EL (cell line): ENCODE measurements at places on chromosomes 1 and 21.
A peak's percentile ranks its signal among the peaks of the same experiment; 100 is the strongest.

DNA sequence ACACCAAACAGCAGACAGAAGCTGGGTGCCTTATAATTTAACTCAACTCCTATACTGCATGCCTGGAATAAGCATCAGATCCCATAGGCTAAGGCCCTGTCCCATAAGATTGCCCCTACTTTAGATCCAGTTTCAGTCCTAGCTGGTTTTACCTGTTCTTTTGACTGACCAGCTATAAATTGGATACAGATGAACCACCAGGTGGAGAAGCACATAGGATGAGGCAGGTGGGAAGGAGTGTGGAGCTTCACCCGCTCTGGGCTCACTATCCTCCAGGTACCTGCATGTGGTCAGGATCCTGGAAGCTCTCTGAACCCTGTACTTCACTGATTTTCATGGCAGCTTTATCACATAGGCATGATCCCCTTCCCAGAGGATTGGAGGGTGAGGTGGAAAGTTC is 51.3 kb downstream of the MAST2 start:
- DNase-seq = no peak

- peak; percentile 17 for DNase-seq
Observed at GRCh38 chr1:119617751-119618691, 30.0 kb downstream of the ZNF697 start.

GRCh38 chr21:14864211-14865021 is 200.4 kb downstream of the NRIP1 start:
- peak; percentile 80 for DNase-seq

DNA sequence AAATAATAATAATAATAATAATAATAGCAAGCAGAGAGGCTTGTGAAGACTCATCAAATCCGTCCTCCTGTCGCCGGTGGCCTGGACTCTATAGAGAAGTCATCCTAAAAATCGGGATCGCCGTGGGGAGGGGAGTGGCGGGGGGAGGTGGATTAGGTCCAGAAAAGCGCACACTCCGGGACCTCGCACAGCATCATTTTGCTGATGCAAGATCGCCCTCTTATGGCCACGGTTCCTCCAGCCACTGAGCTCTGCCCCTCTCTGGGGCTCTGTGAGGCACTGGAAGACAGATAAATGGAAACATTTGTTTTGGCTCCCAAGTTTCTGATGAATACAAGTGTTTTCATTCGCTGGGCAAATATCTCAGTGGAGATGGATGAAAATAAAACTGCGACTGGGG is 612.0 kb downstream of the MATN1 start:
- DNase-seq = peak; percentile 34

GRCh38 chr1:196779093-196779492 is 4.5 kb downstream of the CFHR3 start:
- no peak for DNase-seq

DNA sequence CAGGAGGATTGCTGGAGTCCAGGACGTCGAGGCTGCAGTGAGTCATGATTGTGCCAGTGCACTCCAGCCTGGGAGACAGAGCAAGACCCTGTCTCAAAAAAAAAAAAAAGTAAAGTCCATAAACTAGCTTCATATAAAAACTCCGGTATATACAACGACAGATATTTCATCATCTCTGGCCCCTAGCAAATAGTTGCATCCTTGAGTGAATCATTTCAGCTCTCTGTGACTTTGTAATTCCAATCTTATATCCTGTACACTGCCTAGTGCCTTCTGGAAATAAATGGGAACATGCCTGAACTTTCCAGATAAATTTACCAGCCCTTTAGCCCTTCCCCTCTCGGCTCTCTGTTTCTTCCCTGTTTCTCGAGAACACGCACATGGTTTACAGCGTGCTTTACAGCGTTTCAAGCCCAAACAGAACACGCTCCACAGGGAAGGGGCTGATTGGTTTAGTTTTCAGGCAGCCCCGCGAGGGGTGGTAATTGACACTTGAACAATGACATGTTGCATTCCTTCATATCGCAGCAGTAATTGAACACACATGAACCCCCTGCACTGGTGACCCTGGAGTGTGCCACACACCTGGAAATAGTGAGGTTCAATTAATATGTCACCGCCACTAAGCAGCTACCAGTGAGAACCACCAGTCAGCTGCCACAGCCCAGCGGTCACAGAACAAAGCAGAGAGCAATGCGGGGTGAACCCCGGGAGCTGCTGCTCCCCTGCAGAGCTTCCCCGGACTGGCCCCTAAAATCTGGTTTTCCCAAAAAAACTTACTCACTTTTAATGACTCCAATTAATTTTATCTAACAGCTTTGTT is 35.7 kb upstream of the SIM2 start:
- DNase-seq = peak; percentile 44

DNA sequence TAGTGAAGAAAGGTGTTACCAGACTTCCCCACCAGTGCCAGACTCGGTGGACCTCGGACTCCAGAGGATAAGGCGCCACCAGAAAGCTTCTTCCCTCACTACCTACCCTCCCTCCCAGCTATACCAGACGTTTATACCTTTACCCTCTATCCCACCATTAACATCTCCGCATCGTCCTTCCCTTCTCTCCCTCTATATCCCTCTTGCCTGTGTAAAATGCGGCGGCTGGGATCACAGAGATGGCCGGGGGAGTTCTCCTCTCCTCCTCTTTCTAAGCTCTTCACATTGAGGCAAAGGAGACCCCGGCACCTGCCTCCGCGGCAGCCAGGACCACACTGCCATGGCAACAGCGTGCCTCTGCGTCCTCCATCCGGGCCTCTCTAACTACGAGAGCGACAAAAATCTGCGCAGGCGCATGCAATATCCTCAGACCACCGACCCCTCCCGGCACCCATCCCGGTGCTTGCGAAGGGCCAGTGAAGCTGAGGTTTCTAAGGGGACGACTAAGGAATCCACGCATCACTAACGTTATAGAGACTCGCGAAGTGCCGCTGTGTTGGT is at the start of gene CCDC181:
TSS of gene CCDC181 (minus strand) at position 394 of the 561 bp plus-strand sequence. CDS start 2,547 bp downstream, outside the sequence.
- DNase-seq = peak; percentile 24

DNA sequence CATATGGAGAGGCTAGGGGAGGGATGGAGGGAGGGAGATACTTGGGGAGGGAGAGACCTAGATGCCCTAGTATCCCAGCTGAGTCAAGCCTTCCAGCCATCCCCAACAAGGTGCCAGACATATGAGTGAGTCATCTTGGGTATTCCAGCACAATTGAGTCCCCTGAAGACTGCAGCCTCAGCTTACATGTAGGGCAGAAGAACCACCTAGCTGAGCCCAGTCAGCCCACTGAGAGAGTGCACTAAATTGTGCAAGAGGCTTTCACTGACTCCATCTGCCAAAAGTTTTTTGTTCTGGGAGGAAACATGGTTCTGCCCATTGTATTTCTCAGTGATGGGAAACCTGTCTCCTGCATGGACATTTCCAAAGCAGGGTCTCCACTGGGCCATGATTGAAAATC is 76.4 kb downstream of the FOXD2 start:
- DNase-seq = no peak

- no peak for DNase-seq
Observed at GRCh38 chr1:12629511-12629956, 11.5 kb upstream of the DHRS3 start.

DNA sequence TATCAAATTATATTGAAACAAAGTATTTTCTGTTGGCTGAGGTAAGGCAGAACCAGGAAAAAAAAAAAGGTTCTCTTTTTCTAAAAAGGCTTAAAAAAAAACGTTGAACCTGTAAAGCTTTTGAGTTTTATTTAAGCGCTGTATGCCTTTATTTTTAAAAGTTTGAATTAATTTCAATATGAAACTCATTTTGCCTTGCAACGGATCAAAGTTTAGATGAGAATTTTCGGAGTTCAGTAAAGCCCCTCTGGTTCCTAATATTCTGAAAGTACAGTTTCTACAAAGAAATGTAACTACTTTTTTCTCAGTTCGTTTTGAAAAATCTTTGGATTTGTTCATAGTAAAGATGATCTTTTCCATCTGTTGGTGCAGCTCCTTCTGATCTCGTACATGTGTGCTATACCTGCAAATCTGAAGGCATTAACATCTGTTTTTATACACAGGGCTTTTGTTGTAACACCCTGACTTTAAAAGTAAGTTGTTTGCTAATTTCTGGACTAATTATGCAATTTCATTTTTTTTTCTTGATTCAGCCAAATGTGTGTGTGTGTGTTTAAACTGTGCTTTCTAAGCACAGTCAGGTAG is 1.7 kb downstream of the ZBTB18 start:
- DNase-seq = no peak

DNA sequence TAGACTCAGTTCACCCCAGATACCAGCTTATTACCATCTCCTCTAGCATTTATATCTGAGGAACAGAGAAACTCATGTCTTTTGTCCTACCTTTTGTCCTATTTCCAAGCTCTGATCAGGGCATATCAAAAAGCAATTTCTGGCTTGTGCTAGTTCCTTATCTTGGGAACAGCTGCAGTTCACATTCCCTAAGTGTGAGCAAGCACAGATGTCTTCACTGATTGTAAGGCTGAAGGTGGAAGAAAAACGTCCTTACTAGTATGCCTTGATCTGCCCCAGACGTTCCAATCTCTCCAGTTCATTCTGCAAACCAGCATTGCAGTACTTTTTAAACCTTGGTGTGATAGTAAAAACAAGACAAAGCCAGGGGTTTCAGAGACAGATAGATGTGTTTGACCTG is 139.8 kb downstream of the NCAM2 start:
- peak; percentile 47 for DNase-seq
